ENCODE measurements at places on chromosomes 3 and 15. TPM values are rescaled to one million over a fixed set of nuclear protein-coding genes. Genes with fewer than 3 reads are reported as not detected.

PTPN9 gene
- 28.0 TPM for total RNA-seq

OIP5 gene
- 15.6 TPM for total RNA-seq

ATP13A4 gene
- 0.31 TPM for total RNA-seq

B3GNT5 gene
- total RNA-seq = 17.0 TPM

- no peak for DNase-seq
Observed at GRCh38 chr3:22360164-22360563, 609.2 kb upstream of the ZNF385D start.

- DNase-seq = no peak
Observed at GRCh38 chr15:39290711-39291435, 290.0 kb upstream of the THBS1 start.

GRCh38 chr15:84844964-84845363 is 27.8 kb downstream of the ALPK3 start:
- no peak for DNase-seq

UQCC5 gene
- total RNA-seq = 14.1 TPM

- DNase-seq = no peak
Observed at GRCh38 chr15:71651750-71652186, 158.6 kb upstream of the NR2E3 start.

DNA sequence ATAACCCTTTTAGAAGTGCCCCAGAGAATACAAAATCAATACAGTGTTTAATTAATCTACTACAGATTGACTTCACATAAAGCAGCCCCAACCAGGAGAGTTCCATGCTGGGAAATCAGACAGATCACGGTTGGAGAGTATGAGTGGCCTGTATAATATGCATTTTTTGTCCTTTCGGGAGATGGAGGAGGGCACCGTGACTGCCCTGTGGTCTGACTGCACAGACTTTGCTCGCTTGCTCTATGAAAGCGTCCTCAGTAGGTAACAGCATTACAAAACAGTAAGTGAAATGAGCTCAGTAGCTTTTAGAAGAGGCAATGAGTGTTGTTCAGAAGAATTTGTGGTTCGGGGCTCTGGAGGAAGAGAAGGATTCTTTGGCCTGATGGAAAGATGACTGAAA is 34.2 kb upstream of the SKIL start:
- no peak for DNase-seq

- no peak for DNase-seq
Observed at GRCh38 chr3:177441813-177442646, 244.7 kb upstream of the TBL1XR1 start.

DNA sequence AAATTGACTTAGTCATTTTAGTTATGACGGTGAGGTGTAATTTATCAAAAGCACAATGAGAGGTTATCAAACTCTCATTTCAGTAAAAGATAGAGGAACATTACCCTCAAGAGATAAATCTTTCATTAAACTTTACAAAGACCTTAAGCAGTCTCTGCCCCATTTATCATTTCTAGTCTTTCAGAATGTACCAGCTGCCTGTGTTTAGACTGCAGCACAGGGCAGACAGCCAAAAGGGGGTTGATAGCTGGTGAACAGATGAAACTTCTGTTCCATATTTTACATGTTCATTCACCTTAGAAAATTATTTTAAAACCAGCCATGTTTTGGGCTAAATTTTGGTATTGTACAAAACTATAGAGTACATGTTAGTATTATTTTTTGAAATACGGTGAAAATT is 514.6 kb upstream of the CNTN3 start:
- no peak for DNase-seq

DNA sequence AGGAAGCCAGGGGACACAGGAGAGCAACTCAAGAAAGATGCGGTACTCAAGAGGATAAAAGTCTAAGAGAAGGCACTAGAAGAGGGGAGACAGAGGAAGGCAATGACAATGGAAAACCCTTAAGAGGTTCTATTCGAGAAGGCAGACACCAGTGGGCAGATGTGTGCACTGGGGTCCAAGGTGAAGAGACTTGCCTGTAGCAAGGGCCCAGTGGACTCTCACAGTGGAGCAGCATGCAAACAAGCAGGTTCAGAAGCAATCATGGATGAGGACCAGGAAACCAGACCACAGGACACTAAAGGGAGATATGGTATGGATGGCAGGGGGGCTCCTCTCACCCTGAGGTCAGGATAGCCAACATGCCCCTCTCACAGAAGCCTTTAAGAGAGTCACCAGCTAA is 2.7 kb downstream of the ADCY5 start:
- no peak for DNase-seq

GRCh38 chr15:60535265-60535664 is 56.3 kb upstream of the ICE2 start:
- no peak for DNase-seq

DNA sequence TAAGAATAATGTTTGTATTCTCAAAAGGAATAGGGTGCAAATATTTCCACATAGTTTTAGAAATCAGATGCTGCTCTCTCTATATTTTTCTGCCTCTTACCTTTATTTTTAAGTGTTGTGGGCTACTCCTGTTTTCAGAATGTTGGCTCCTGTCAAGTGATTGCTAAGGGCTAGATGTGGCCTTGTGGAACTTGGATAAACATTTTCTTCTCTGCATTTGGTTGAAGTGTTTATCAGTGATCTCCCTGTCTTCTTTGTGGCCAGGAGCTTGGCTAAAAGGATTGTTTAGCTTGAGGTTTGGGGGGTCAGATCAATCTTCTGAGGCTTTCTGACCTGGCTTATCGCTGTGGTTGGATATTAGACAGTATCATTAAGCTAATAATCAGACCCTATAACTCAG is 112.6 kb downstream of the TCF12 start:
- DNase-seq = no peak

IMP3 gene
- total RNA-seq = 113 TPM

Measured in activated T-helper 1 cell treated with anti-CD3 and anti-CD28 coated beads, Interleukin-12 subunit alpha, Interleukin-12 subunit beta, Interleukin-2, Interleukin-4 antibody, amounts not matched to agents 30 ng/mL and 10 ng/mL and 1 ng/mL, durations not matched to agents 14 hours and 24 hours and 36 hours (primary cell).